ENCODE measurements at places on chromosomes 16 and 17.

- DNase-seq, result no peak
Observed at GRCh38 chr16:48498769-48499631, 111.0 kb downstream of the N4BP1 start.

DNA sequence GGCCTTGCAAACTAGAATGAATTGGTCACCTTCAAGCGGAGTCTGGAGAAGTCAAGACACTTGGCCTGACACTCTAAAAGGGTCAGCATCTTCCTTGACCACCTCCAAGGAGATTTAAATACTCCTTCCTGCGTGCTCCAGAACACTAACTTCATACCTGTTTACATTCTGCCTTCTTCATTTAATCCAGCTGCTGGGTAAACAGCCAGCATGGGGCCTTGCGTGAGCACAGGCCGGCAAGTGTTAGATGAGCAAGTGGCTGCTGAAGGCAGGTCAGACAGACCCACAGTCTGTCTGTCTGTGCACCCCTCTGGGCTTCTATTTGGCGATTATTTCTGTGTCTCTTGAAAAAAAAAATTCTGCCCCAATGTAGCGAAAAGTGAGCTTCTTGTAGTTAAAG lies 153.8 kb downstream of the MSI2 start:
- no peak for DNase-seq

- peak; percentile 22 for DNase-seq
Observed at GRCh38 chr17:33674685-33675084, 381.6 kb upstream of the ASIC2 start.

GRCh38 chr16:47413041-47413440 lies 47.8 kb downstream of the ITFG1 start:
- no peak for DNase-seq

GRCh38 chr16:48558371-48558841 lies 51.6 kb downstream of the N4BP1 start:
- peak; percentile 42 for DNase-seq

GRCh38 chr16:2769100-2769529 lies 8.0 kb downstream of the ELOB start:
- DNase-seq, result no peak

GRCh38 chr16:65071433-65072311 lies 50.2 kb downstream of the CDH11 start:
- no peak for DNase-seq

GRCh38 chr17:79842656-79843473 lies 3.6 kb upstream of the CBX4 start:
- DNase-seq, result no peak

DNA sequence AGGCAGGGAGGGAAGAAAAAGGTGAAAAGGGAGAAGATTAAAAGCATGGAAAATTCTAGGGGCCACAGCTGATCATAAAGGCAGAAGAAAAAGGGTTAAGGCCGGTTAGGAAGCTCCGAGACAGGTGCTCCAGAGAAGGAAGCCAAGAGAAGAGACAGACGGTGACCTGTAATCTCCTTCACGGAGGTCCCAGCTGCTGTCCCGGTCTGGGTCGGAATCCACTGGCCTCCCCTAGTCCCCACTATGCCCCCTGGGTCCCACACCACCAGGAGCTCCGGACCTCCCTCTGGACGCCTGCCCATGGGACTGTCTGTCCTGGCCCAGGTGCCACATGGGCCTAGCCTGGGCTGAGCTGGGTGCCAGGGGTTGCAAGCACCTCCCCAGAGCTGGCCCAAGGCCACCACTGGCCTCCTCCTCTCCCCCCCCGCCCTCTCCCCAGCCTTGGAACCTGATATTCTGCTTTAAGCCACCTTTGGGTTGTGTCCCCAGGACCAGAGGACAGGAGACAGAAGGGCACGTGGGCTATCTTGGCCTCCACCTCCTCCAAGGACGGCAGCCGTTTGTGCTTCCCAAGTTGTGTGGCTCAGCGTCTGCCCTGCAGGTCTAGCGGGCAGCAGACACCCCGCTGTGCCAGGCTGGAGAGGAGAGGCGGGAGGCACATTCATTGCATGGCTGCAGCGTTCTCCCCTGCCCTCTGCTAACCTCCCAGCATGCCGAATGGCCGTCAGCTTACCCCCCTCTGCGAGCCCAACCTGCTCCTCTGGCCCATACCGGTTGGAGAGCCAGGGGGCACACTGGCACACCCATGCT lies 102.4 kb downstream of the ENGASE start:
- DNase-seq, result no peak

GRCh38 chr17:77315551-77316190 lies 174.9 kb downstream of the SEC14L1 start:
- DNase-seq, result no peak

- no peak for DNase-seq
Observed at GRCh38 chr17:29619251-29619650, 3.5 kb downstream of the CORO6 start.

- no peak for DNase-seq
Observed at GRCh38 chr17:46053911-46054534, 55.0 kb downstream of the STH start.

DNA sequence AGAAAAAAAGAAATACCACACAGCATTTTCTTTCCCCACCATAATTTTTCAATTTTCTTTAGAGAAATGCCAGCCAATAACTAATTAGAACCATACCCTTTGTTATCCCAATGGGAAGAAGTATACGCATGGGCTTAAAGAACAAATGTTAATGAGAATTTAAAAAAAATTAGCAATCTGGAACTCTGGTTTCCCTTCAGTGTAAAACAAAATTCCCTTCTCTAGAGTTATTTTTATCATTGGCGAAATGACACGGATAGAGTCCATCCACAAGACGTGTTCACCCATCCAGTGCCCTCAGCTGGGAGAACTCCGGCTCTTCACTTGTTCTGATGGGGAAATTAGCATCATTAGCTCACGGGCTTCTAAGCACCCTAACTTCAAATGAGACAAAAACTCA lies 3.3 kb downstream of the NXN start:
- DNase-seq, result no peak

- DNase-seq, result peak; percentile 13
Observed at GRCh38 chr16:78761427-78761826, 662.0 kb downstream of the WWOX start.

DNA sequence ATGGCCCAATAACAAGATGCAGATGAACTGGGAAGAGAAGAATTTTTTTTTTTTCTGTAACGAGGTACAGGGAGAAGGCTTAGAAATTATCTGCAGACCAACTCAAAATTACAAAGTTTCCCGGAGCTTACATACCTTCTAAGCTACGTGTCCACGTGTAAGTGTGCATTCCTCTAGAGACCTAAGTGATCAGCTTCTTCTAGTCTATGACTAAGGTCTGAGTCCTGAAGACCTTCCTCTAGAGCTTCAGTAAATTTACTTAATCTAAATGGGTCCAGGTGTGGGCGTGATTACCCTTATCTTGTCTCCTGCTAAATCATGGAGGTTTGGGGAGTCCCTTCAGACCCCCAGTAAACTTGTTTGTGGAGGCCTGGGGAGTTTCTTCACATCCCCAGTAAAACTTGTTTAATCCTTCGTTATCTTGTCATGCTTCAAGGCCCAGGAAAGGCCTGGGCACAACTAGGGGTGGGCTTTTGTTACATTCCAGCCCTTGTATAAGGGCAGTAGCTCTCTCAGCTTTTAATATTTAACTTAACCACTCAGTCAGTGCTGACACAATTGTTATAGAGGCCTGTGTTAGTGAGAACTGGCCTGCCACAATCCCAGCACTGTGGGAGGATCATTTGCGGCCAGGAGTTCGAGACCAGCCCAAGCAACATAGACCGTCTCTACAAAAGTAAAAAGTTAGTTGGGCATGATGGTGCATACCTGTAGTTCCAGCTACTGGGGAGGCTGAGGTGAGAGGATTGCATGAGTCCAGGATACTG lies 342.3 kb downstream of the SNX29 start:
- DNase-seq, result no peak

GRCh38 chr17:76687298-76688164 lies 23.2 kb downstream of the MXRA7 start:
- DNase-seq, result no peak

GRCh38 chr16:74718741-74719610 lies 18.3 kb upstream of the MLKL start:
- DNase-seq, result no peak

Data from CD4-positive, alpha-beta T cell treated with Interleukin-4 for 4 hours (primary cell).